ENCODE measurements at places on chromosomes 1 and 21.

DNA sequence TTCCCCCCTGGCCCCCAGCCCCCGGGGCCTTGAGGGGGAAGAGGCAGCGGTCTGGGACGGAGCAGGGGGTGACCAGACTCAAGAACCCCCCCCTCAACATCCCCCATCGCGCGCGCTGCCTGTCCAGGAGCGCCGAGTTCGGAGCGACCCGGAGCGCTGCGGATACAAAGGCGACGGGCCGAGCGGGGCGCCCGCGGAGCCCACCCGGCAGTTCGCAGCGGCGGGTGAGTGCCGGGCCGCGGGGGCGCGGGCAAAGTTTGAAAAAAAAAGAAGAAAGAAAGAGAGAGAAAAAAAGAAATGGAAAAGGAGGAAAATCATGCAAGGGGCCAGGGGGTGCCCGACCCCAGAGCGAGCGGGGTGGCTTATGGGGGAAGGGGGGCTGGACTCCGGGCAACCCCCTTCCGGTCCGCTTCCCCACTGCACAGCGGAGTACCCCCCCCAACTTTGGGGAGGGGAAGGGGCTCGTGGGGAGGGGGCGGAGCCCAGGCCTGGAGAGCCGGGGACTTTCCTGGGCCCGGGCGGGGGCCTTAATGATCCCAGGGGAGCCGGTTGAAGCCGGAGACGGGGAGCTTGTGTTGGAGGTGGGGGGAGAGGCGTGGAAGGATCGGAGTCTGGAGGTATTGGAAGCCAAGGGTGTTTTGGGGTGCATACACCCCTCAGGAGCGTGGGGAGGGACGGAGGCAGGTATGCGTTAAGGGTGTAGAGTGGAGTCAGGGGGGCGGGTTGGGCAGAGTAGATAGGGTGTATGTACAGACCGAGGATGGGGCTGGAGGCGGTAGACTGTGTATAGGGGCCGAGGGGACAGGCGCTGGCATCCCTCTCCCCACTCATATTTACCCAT lies 502 bp downstream of the VANGL2 start:
- DNase-seq, result no peak

DNA sequence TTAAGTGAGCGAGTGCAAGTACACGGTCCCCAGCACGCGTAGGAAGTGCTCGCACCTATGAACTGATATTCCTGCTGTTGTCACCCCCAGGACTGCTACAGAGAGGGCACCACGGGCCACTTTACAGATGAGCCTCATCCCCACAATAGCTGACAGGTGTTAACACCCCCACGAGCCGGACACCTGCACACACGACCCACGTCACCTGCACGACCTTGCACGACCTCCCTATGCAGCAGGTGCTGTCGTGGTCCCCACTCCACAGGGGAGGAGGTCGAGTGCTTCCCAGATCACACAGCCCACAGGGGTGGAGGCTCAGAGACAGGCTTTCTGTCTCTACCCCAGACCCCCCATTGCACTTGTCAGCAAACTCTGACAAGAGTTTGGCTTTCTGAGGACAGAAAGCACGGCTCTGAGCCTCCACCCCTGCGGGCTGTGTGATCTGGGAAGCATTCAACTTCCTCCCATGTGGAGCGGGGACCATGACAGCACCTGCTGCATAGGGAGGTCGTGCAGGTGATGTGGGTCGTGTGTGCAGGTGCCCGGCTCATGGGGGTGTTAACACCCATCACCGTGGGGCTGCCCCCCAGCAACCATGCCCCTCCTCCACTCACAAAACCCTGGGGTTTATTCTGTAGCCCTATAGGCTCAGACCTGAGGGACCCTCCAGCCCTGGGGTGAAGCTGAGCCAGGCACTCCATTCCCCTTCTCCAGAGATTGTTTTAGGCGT lies 80.8 kb downstream of the MATN1 start:
- no peak for DNase-seq

DNA sequence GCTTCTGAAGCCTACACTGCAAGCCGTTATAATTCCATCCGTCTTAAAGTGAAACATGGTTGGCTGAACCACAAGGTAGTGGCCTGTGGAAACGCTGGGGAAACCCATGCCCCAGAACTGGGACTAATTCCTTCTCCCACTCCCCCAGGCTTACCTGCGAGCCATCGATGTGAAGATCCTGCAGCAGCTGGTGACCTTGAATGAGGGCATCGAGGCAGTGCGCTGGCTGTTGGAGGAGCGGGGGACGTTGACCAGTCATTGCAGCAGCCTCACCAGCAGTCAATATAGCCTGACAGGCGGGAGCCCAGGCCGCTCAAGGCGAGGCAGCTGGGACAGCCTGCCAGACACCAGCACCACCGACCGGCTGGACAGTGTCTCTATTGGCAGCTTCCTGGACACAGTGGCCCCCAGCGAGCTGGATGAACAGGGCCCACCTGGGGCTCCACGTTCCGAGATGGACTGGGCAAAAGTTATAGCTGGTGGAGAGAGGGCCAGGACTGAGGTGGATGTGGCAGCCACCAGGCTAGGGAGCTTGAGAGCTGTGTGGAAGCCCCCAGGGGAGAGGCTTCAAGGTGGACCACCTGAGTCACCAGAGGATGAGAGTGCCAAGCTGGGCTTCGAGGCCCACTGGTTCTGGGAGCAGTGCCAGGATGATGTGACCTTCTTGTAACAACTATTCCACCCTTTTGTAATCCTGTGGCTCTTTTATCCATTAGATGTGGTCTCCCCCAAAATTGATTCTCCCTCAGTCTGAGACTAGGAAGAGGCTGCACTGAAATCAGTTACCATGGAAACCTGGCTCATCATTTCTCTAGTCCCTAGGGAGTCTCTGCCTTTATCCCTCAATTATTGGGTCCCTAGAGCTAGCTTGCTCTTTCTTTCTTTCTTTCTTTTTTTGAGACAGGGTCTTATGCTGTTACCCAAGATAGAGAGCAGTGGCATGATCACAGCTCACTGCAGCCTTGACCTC lies 16.7 kb downstream of the LURAP1 start:
- DNase-seq, result no peak

DNA sequence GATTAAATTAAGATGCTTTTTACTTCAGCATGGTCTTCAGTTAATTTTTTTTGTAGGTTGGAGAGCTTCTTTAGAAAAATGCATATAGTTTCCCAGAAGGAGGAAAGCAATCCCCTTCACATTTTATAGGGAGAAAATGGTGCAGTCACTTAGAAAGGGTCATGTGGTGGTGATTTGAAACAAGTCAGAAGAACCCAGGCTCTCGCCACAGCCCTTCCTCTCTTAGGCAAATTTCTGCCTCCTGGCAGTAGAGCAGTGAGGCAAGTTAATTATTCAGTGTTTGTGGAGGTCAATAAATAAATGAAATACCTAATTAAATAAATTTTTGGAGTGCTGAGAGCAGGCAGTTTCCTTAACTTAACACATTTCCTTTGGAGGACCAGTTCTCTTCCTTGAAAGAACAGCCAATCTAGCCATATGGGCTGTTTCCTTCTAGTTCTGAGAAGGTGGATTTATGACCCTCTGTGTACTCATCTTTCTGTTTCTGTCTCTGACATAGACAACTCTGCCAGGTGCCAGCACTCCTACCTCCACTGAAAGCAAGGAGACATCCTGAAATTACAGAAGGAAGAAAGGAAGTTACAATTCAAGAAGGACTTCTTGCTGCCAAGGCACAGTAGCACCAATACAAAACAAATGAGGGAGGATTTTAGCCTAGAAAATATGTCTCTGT lies 19.0 kb upstream of the POGZ start:
- no peak for DNase-seq

GRCh38 chr1:94734963-94735901 lies 84.9 kb upstream of the SLC44A3 start:
- DNase-seq, result no peak

DNA sequence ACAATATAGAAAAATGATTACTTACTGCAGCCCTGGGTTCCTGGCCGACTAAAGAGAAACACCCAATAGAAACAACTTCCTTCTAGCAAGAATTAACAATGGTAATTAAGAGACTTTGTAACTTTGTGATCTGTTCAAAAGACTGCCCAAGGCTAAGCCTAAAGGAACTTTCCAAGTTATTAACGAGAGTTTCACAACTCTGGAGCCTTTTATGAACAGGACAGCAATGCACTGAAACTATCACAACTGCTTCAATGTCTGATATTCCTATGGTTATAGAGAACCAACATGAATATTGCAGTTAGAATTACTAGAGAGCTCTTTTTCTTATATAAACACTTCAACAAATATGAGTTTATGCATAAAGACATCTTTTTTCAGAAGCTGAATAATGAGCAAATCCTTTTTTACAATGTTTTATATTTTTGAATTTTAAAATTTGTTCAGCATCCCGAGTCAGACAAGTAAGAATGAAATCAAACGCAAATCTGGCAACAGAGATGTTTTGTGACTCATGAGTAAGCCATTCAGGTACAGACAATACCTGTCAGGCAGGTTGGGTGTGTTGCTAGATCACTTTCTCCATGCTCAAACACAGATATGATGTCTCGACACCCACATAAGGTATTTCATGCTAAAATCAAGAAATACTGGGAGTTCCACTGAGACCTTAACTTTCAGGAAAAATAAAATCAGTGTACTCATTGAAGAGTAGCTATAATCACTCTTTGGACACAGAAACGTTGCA lies 22.2 kb upstream of the KCNJ15 start:
- no peak for DNase-seq

DNA sequence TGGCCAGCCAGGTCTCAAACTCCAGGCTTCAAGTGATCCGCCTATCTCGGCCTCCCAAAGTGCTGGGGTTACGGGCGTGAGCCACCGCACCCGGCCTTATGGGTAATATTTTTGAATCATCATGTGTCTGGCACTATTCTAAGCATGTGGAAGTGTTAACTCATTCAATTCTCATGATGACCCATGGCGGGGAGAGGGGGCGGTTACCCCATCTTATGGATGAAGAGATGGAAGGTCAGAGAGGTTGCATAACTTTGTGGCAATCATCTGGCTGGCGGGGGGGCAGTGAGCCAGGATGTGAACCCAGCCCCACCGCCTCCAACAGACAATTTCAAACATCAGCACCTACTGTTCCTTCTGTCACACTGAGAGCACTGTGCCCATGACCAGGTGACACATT lies 11.5 kb upstream of the TAS1R2 start:
- no peak for DNase-seq

- DNase-seq, result no peak
Observed at GRCh38 chr21:28308516-28308915, 684.2 kb downstream of the LTN1 start.

DNA sequence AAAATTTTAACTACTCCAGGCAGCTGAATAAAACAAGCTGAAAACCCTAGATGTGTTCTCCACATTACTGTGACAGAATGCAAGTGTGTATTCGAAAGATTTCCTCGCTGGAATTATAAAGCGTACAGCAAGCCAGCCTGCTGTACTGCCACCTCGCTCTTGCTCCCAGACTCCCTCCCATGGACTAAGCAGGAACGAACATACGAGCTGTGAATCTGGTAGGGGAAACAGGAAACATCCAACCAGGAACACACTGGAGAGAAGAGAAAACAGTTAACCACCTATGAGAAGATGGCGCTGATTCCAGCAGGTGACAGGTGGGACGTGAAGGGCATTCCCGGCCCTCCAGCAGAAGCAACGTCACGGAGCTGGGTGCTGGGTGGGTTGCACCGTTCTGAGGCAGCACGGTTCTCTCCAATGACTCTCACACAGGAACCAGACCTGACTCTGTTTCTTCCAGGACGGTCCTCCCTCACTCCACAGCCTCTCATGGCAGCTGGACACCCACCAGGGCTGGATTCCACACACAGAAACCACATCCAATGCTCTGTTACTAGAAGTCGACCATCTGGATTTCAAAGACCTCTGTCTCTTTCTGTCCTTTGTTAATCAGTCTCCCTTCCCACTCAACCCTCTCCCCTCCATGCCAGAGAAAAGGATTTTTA lies 219.2 kb downstream of the RERE start:
- no peak for DNase-seq

DNA sequence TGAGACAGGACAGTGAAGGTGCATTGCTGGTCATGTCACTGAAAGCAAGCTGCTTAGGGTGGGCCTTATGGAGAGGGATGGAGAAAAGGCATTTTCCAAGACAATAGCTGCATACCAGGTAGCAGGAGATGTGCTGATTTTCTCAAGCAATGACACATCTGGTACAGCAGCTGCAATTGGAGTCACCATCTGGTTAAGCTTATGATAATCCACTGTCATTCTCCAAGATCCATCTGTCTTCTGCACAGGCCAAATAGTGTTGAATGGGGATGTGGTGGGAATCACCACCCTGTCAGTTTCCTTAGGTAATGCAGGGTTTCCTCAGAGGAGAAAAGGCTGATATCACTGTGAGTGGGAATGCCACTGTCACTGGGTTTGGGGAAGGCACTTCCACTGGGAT lies 54.6 kb downstream of the ADSS2 start:
- DNase-seq, result no peak

DNA sequence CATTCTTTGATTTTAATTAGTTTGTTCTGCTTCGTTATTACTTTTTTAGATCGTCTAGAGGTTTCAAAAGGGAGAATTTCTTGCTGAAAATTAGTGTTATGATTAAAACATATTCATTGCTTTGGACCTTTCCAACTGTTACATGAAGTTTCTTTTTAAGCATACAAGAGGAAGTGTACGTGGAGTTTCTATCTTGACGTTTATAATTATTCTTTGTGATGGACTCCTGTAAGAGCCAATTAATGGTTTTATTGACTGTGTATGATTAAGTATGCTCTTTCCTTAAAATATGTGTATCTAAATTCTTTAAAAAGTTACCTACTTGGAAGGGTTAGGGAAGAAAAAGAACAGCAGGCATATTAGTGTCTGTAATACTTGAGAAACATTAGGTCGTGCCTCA lies 37.8 kb downstream of the SPEN start:
- DNase-seq, result no peak

GRCh38 chr21:41615613-41616012 lies 107.7 kb upstream of the TMPRSS2 start:
- DNase-seq, result peak; percentile 24

GRCh38 chr1:5887349-5887970 lies 104.8 kb downstream of the NPHP4 start:
- DNase-seq, result no peak

GRCh38 chr1:240284656-240285414 lies 193.2 kb downstream of the FMN2 start:
- no peak for DNase-seq

GRCh38 chr1:44408632-44409602 lies 3.9 kb downstream of the RNF220 start:
- DNase-seq, result no peak

- DNase-seq, result no peak
Observed at GRCh38 chr1:217135987-217136894, 413.0 kb upstream of the ESRRG start.

- DNase-seq, result no peak
Observed at GRCh38 chr1:159961636-159962035, 7.6 kb upstream of the SLAMF9 start.

DNA sequence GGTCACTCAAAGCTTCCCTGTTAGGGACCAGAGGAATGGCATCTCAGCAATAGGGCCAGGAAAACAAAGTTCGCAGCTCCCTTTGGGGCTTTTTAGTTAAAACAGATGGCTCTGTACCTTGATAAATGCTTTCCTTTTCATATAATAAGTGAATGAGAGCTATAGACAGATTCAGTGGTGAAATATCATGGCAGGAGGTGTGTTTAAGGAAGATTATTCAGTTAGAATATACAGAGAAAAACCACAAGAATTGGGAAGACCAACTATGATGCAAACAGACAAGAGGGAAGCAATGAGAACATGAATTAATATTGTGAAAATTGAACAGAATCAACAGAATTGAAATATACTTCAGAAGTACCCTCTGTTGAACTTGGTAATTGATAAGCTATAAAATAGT lies 379.4 kb downstream of the PLPP3 start:
- DNase-seq, result no peak

GRCh38 chr1:49356594-49356993 lies 579.9 kb upstream of the BEND5 start:
- DNase-seq, result no peak

- no peak for DNase-seq
Observed at GRCh38 chr1:53130878-53131589, 11.4 kb downstream of the SLC1A7 start.

Data from T1000 (cell line).